Retinal pigment epithelial cell (primary cell): ENCODE measurements at places on chromosomes 5 and 9.

DNA sequence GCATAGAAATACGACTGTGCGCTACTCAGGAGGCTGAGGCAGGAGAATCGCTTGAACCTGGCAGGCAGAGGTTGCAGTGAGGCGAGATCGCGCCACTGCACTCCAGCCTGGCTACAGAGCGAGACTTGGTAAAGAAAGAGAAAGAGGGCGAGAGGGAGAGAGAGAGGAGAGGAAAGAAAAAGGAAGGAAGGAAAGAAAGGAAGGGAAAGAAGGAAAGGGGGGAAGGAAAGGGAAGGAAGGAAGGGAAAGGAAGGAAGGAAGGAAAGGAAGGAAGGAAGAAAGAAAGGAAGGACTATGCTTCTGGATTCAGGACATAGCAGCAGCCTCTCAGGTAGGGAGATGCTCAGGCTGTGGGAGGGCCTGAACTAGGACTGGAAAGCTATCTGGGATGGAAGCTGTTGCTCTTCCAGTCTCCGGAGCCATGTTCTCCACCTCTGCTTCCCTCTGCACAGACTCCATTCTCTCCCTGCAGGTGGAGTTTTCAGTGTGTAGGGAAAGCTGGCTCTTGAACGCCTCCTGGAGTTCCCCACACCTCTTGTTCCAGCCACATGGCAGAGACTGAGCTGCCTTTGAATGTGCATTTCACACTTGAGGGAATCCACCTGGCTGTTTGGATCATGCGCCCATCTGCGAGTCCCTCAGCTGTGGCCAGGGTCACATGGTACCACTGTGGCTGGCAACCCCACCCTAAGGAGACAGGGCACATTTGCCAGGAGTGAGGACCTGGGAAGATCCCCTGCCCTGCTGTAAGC is 9.1 kb downstream of the SWI5 start:
- no peak for DNase-seq

DNA sequence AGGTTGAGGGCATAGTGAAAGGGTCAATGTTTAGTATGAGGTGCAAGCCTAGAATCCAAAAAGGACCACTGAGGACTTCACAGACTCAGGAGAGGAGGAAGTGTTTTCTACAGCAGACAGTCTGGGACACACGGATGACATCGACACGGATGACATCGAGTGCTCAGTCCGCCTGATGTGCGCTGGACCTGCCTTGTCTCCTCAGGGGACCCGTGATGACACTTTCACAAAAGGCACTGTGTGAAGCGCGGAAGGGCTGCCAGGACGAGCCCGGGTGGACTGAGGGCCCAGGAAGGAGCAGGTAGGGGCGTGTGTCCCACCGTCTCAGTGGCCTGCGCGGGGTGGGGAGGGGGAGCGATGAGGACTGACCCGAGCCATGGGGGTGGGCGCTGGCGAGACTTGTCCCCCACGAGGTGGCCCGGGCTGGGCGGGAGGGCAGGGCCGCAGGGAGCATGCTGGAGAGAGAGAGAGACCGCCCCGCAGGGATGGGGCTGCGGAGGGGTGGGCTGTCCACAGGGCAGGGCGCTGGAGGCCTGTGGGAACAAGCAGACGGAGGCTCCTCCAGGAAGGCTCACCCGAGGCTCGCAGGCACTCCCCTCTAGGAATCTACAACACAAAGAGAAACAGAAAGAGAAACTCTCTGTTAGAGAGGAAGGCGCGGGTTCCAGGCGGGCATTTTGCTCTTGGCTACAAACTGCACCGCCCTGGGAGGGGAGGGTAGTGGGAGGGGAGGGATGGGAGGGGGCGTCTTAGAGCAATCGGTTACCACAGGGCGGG is 54.9 kb downstream of the USP20 start:
- DNase-seq: no peak

GRCh38 chr9:20722221-20722620 is 38.2 kb downstream of the FOCAD start:
- no peak for DNase-seq

DNA sequence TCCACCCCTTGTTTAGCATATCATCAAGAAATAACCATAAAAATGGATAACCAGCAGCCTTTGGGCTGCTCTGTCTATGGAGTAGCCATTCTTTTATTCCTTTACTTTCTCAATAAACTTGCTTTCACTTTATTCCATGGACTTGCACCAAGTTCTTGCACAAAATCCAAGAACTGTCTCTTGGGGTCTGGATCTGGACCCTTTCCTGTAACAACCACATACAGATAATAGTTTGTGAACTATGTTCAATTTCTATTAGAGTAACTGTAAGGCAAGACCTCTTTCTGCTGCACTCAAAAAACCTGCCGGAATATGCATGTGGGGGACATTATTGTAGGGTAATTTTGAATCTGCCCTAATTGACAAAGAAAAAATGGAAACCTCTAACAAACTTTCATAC is 66.9 kb upstream of the TMEM215 start:
- DNase-seq: no peak

DNA sequence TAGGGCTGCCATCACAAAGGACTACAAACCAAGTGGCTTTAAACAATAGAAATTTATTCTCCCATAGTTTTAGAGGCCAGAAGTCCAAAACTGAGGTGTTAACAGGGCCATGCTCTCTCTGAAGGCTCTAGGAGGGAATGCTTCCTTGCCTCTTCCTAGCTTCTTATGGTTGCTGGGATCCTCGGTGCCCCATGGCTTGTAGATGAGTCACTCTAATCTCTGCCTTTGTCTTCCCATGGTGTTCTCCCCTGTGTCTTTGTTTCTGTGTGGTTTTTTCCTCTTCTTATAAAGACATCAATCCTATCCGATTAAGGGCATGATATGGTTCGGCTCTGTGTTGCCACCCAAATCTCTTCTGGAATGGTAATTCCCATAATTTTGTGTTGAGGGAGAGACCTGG is 178.8 kb upstream of the NREP start:
- no peak for DNase-seq

- DNase-seq: no peak
Observed at GRCh38 chr9:115295734-115296133, 177.8 kb upstream of the TNC start.

- no peak for DNase-seq
Observed at GRCh38 chr5:96584712-96585111, 77.5 kb upstream of the CAST start.

DNA sequence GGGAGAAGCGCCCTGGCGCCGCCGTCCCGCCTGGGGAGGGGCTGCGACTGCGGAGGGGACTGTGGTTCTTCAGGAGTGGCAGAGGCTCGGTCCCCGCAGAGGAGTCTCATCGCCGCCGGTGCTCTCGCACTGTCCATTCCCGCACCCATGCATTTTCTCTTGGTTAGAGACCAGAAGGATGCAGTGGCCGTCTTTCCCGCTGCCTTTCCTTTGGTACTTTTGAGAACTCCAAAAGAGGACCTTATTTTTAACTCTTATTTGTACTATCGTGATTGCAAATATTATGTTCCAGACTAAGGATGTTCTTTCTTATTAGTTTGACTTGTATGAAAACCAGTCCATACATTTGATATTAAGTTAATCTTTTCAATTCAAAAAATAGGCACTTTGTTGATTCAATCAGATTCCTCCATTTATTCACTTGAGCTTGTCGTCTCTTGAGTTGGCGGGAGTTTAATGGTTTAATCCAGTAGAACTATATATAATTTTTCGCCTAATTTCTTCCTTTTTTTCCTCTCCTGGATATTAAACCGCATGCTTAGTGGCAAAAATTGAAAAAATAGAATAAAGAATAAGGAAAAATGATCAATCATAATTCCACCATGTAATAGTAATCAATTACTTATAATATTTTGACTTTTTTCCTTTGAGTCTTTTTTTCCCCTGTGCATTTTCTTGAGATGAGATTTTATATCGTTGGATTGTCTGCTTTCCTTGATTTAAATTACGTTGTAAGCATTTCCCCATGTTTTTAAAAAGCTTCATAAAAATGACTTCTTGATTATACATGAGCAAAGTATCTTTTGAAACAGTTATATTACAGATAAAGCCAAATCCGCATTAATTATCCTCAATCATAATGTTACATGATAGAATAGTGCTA is 861 bp downstream of the ZFYVE16 start:
- no peak for DNase-seq

- DNase-seq: no peak
Observed at GRCh38 chr9:38003946-38004808, 64.8 kb downstream of the SHB start.

GRCh38 chr5:174115226-174115625 is 69.7 kb downstream of the NSG2 start:
- DNase-seq: no peak

DNA sequence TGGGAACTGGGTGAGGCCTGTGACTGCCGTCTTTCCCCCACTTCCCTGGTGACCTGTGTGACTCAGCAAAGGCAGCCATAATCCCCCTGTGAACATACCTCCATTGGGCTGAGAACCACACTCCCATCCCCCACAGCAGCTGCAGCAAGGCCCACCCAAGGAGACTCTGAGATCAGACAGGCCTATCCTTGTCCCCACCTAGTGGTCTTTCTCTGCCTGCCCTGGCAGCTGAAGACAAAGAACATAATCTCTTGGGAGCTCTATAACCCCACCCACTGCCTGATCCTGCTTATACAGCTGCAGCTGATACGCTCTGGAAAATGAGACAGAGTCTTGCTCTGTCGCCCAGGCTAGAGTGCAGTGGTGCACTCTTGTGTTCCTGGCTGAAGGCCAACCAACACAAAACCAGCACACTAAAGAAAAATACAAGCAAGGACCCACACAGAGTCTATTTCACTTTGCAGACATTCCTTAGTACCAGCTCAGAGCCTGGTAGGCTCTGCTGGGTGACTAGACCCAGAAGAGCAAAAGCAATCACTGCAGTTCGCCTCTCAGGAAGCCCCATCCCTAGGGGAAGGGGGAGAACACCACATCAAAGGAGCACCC is 106.7 kb downstream of the MCTP1 start:
- DNase-seq: peak; percentile 99

DNA sequence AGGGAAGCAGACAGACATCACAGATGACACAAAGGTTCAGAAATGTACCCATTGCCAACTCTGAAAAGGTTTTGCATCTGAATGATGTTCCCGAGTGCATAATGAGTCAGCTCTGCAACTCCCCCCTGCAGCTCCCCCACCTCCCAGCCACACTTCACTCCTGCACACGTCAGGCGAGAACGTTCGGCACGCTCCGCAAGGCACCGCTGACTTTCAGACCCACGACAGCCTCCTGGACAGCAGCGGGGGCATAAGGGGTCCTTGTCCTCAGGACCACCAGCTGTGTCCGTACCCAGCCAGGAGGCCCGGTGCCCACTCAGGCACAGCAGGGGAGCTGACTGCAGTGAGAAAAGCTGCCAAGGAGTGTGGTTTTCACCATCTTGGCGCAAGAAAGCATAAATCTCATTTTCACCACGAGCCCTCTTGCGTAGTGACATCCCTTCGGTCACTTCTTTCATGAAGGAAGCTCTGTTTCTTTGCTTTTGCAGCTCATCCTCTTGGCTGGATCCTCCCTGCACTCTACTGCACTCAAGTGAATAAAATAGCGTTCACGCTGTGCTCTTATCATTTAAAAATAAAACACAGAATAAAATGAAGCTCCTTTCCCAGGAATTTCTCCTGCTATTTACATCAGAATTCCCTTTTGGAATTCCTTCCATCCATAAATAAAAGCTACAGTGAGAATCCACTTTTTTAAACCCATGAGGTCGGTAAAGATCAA is 9.9 kb downstream of the GFPT2 start:
- DNase-seq: no peak

- DNase-seq: no peak
Observed at GRCh38 chr5:43274435-43275114, 38.6 kb downstream of the HMGCS1 start.

GRCh38 chr9:128390150-128390812 is 19.1 kb downstream of the URM1 start:
- DNase-seq: no peak

GRCh38 chr5:170273968-170274710 is 23.4 kb downstream of the LCP2 start:
- DNase-seq: peak; percentile 2

DNA sequence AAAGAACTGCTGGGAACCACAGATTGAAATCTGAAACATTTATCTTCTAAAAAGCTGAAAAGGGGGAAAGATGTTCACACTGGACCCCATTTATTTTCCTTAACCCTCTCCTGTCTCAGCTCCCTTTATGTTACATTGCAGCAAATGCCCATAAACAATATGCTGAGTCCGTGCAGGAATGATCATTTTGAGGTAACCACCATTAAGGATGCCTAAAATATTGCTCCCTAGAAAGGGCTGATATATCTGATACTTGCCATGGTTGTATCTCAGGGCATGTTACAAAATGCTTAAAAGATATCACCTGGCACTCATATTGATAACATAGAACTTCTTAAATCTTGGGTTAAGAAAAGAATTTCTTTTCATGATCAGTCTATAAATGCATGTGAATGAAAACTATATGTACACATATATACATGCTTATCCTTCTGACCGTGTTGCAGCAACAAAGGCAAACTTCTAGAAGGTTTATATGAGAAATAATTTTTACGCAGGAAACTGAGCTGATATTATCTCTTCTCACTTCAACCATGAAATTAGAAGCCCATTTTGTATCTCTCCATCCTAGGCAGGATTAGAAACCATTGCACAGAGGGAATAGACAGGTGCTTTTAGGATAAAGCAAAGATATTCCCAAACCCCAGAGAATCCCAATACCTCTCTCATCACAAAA is 362.7 kb upstream of the SLC30A5 start:
- DNase-seq: no peak

DNA sequence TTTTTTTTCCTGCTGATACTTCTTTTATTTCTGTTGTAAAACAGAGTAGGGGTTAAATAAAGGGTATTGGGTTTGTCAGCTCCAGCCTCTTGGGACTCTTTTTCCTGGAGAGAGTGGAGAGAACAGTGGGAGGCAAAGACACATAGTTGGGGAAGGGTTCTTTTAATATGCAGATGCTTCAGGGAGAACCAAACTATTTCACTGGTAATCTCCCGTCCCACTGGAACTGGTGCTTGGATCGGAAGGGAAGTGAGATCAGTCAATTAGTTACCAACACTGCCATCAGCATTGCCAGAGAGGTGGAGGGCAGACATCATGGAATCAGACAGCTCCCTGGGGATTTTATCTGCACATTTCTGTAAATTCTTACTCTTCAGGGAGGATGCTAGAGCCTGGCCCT is 47.6 kb upstream of the ELOVL7 start:
- no peak for DNase-seq

DNA sequence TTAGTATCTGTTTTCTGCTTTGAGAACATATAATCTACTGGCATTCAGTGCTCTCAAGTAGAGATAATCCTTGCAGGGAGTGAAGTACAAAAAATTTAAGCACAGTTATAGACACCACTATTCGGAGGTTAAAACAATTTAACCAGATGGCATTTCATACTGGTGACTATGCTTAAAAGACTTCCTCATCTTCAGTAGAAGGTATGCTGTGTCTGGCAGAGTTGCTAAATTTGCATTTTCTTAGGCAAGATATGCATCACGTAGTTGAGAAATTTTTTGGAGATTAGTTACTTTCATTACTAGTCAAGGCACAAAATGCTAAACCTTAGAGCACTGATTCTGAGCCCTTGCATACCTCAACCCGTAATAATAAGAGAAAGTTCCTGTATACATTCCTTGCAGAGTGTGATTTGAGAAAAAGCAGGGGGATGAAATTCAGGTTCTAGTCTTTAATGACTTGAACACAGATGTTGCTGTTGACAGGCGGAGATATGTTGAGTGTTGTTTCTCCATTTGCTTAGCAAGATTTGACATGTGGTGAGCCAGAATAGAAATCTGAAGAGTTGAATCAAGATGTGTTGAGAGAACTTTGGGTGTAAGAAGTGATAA is 70.8 kb upstream of the STARD4 start:
- peak; percentile 18 for DNase-seq

- DNase-seq: no peak
Observed at GRCh38 chr9:98964201-98964600, 20.5 kb downstream of the COL15A1 start.

GRCh38 chr9:1495282-1496030 is 445.3 kb downstream of the DMRT2 start:
- DNase-seq: no peak

GRCh38 chr5:175387144-175387543 is 56.8 kb downstream of the DRD1 start:
- DNase-seq: no peak
